Neural crest cell (in vitro differentiated cells): ENCODE measurements at places on chromosomes 16 and 17. TPM values are rescaled to one million over a fixed set of nuclear protein-coding genes. Genes with fewer than 3 reads are reported as not detected.

The PLA2G10 gene
- total RNA-seq = not detected in 2 replicates

The SCNN1G gene
- total RNA-seq = not detected in 2 replicates

The CES3 gene
- total RNA-seq = 2.4 and 3.2 TPM in 2 replicates

The SDR42E2 gene
- total RNA-seq = not detected in 2 replicates

The CCDC154 gene
- 1.2 and 1.9 TPM in 2 replicates for total RNA-seq

The PRSS36 gene
- 0.68 and 1.1 TPM in 2 replicates for total RNA-seq

The IRX3 gene
- 28.9 and 33.0 TPM in 2 replicates for total RNA-seq

The SYT17 gene
- total RNA-seq = 3.1 and 3.6 TPM in 2 replicates

The ATP2A1 gene
- total RNA-seq = 3.1 and 3.3 TPM in 2 replicates

The DLG4 gene
- 49.4 and 51.4 TPM in 2 replicates for total RNA-seq
